OCI-M1 (cell line): ENCODE measurements at places on chromosomes 1 and 21.

GRCh38 chr1:12340544-12340930 is 110.7 kb downstream of the VPS13D start:
- no peak for DNase-seq

GRCh38 chr1:175548774-175549173 is 194.6 kb downstream of the TNR start:
- no peak for DNase-seq

DNA sequence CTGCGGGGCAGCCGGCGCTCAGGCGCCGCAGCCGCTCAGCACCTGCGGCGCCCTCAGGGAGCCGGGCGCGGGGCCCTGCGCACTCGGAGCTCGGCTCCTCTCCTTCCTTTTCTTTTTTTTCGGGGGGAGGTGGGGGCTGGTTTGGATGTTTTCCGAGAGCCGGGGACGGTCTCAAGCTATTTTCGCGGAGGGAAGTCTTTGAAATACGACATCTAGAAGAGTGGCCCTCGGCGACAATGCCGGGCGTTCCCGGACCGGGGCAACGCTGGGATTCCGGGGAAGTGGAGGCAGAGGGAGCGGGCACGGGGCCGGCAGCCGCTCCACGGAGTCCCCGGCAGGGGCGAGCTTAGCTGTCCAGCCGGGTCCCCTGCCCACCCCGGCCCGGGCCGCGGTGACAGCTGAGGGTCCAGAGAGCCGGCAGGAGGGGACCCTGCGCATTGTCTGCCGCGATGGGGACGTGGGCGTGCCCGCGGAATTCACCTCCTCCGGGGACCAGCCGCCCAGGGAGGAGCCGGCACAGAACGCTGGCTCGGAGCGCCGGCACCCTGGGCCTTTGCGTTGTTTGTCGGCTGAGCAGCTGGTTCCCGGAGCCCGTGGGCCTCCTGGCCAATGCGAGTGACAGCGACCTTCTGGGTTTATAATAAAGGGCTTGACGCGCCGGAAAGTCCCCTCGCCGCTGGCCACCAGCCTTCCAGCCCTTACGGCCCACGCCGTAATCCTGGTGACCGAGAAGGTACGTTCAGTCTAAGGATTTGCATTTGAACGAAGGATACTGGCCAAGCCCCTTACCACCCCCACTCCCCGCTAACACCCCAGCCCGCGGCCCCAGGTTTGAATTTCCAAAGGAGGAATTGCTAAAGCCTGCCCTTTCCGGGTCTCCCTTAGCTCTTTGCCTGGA is 582 bp downstream of the SLC37A1 start:
- DNase-seq: peak; percentile 61

DNA sequence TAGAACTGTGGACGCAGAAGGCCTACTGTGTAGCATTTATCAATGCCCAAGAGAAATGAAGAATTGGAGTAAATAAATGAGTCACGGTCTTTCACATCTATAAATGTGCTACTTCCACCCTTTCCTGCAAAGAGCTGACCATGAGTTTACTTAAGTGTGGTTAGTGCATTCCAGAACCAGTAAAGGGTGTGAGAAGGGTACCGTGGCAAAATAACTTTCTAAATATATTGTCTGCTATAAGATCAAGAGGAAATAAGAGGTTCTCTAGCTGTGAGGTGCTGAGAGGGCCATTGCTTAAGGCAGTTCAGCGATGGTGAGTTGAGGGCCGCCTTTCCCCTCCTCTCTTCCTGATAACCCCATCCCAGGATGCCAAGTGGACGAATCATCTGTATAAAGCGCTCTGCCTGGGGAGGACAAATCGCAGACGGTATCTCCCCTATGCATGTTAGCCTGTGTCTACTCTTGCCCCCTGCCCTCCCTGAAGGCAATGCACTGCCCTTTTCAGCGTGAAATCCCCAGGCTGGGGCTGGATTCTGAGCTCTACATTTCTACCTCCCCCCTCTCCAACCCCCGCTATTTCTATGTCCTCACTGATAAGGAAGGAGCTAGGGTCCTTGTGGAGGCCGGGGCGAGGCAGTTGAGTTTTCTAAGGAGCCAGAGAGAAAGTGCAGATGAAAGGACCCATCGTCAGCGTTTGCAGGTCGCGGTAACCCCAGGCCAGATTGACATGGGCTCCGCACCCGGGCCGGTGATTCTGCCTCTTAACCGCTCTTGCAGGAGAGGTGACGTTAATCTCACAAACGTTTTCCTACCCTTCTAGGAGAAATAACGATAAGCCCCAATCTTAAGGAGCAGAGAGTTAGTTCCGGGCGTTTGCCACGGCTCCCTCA is 1.5 kb upstream of the NCAM2 start:
- no peak for DNase-seq

DNA sequence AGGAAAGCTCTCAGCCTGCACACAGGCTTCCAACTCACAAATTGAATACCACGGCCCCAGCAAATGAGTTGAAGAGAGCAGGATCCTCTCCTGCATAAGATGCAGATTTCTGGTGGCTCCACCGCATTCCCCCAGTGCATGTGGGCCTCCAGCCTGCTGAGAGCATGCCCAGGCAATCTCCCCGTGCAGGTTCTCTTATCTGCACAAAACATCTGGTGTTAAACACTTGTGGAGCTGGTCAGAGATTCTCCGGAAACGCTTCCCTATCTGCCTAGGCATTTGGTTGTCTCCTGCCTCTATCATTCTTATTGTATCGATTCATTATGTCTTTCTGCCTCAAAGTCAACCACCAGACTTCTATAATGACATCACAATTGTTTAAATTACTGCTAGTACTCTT is 1349.0 kb upstream of the B3GALT2 start:
- peak; percentile 92 for DNase-seq

- no peak for DNase-seq
Measured at GRCh38 chr1:233627823-233628222, 13.9 kb downstream of the KCNK1 start.

- peak; percentile 92 for DNase-seq
Measured at GRCh38 chr1:154182344-154183045, 9.4 kb downstream of the TPM3 start.

GRCh38 chr1:203807196-203807595 is 11.8 kb downstream of the ZBED6 start:
- DNase-seq: no peak

- DNase-seq: no peak
Measured at GRCh38 chr1:247336390-247336789, 4.7 kb upstream of the ZNF496 start.

GRCh38 chr1:164937291-164937690 is 378.3 kb downstream of the PBX1 start:
- no peak for DNase-seq

GRCh38 chr1:202230939-202231645 is 37.5 kb downstream of the LGR6 start:
- no peak for DNase-seq

DNA sequence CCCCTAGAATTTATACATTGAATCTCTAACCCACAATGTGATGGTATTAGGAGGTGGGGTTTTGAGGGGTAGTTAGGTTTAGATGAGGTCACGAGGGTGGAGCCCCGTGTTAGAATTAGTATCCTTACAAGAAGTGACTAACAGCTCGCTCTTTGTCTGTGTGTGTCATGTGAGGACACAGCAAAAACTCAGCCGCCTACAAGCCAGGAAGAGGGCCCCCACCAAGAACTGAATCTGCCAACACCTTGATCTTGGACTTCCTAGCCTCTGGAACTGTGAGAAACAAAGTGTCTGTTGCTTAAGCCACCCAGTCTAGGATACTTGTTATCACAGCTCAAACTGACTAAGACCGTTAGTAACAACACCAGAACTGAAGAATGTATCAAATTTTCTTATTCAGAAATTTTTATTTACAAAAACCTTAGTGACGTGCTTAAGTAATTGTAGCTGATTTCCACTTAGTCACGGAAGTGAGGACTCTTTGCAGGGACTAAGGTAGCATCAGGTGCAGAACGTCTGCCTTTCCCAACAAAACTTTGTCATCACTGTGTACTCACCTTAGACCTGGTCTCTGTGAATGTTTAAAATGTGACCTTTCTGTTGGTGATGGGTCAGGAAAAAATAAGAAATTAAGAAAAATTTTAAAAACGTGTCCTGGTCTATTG is 24.5 kb upstream of the LRRC8C start:
- no peak for DNase-seq

- DNase-seq: no peak
Measured at GRCh38 chr1:2379733-2380404, 11.5 kb downstream of the MORN1 start.

DNA sequence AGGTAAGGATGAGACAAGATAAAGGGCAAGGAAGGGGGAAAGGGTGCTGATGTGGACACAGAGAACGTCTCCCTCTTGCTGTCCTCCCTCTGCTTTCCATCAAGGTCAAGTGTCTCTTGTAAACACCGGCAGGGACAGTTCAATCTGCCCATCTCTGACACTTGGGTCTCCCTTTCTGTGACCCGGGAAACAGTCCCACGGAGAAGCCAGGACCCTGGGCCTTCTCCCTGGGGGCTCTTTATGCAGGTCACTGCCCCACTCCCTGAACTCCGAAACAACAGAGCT is 254.3 kb downstream of the LTN1 start:
- no peak for DNase-seq

DNA sequence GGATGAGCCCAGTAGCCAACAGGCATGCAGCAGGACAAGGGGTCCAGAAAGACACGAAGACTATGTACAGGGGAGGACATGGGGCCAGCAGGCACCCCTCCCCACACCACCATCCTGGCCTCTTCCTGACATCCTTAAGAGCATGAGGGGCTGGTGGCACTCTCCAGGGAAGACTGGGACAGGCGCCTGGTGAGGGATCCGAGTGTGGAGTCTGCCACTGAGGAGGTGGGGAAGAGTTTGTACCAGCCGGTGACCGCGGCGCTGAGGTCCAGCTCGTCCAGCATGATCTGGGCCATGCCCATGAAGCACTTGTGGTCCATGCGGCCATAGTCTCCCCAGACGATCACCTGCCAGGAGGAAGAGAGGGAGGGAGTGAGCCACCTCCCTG is 39.1 kb downstream of the RIMS3 start:
- DNase-seq: no peak

- DNase-seq: peak; percentile 70
Measured at GRCh38 chr1:19596065-19596713, 47.9 kb upstream of the NBL1 start.

DNA sequence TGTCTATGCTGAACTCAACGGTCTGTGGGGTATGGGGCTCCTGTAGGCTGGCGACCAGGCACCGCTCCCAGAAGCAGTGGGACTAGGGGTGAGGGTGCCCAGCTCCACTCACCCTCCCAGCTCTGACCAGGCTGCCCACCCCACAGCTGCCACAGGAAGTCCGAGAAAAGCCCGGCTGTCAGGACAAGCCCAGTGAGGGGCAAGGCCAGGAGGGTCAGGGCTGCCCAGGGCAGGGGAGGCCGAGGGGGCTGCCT is 3.5 kb upstream of the TMEM52 start:
- no peak for DNase-seq

- no peak for DNase-seq
Measured at GRCh38 chr1:198270273-198270828, 113.6 kb downstream of the NEK7 start.

DNA sequence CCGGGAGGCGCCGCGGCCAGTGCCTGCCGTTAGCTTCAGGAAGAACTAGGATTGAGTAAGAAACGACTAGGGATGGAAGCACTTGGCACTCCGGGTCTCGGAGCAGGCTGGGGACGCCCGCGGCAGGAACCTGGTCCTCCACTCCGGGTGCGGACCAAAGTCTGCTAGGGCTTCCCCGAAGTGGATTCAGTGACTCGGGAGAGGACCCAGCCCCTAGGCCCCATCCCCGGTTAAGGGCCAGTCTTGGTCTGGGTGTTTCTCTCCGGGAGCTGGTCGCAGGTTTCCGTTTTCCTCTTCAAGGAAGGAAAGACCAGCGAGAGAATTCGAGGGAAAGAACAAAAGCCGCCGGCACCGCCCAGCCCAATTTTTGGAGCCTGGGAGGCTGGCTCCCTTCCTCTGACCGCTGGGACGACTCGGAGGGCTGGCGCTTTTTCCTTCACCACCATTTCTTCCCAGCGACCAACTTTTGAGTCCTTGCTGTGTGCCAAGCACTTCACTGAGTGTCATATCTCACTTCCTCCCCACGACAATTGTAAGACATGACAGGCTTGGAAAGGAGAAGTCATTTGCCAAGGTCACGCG is 16.8 kb upstream of the STMN1 start:
- DNase-seq: peak; percentile 55

DNA sequence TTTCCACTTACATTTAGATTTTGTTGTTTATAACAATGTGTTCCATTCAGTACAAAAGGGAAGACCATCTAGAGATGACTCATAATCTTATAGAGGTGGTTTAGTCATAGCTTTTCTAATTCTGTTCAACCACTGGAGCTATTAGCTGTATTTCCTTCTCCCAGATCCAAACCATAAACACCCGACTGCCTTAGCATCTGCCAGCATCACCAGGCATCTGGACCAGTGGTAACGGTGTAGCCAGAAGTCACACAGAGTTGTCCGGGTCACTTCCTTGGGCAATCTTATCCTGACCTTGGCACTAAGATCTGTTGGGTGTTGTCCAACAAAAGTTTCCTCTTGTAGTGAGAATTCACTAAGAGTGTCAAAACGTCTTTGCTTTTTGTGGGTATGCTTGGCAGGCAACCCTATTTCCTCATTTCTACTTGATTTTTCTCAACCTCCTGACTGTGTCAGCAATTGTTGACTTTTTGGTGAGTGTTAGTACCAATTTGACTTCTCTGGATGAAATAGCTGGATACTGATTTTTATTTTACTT is 372.1 kb upstream of the B3GALT2 start:
- peak; percentile 57 for DNase-seq

DNA sequence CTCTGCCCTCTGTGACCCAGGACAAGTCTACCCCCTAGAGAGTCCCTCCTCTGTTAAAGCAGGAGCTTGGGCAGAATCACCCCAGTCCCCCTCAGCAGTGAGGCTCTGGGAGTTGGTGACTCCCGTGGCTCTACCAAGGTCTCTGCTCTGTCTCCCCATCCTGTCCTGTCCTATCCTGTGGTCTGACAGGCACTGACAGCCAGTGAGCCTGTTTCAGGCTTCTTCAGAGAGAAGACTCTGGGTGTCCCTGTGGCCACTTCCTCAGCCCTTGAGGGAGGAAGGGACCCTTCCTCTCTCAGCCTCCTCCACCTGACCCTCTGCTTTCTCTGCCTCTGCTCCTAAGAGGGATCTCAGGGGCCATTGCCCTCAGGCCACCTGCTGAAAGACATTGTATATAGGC is 148.7 kb downstream of the FCRL5 start:
- DNase-seq: peak; percentile 73

DNA sequence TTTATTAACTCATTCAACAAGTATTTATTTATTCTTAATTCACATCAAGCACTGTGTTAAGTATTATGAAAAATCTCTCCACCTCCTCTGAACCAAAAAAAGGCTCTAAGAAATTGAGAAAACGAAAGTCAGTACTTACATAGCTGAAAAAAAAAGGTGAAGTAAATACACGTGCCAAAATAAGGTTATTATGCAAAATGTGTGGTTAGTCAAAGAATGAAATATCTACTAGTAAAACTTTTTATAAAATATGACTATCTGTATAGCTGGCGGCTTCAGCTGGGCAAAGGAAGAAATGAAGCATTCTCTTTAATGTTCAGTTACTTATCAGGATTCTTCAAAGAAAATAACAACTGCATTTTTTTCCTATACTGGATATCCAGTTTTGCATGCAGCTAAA is 35.5 kb upstream of the ASPM start:
- DNase-seq: no peak
